Stimulated activated CD4-positive, alpha-beta T cell treated with anti-CD3 and anti-CD28 coated beads, Interleukin-1b, Interleukin-23, amount 100 ng/mL, for 1 hour (primary cell): ENCODE measurements at places on chromosomes 6 and 20.

GRCh38 chr6:98775205-98775604 lies 59.2 kb upstream of the POU3F2 start:
- DNase-seq = no peak

GRCh38 chr6:43170417-43170930 lies 595 bp upstream of the SRF start:
- DNase-seq = no peak

DNA sequence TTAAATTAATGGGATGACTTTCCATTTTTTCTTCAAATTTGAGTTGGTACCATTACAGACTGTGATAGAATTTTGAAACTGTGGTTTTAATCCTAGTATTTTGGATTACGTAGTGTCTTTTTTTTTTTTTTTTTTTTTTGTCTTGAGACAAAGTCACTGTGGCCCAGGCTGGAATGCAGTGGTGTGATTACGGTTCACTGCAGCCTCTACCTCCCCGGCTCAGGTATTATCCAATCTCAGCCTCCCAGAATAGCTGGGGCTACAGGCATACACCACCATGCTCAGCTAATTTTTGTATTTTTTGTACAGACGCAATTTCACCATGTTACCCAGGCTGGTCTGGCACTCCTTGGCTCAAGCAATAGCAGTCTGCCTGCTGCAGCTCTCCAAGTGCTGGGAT lies 87.1 kb downstream of the SOX4 start:
- no peak for DNase-seq

- no peak for DNase-seq
Measured at GRCh38 chr6:132063738-132064137, 112.6 kb upstream of the CCN2 start.

DNA sequence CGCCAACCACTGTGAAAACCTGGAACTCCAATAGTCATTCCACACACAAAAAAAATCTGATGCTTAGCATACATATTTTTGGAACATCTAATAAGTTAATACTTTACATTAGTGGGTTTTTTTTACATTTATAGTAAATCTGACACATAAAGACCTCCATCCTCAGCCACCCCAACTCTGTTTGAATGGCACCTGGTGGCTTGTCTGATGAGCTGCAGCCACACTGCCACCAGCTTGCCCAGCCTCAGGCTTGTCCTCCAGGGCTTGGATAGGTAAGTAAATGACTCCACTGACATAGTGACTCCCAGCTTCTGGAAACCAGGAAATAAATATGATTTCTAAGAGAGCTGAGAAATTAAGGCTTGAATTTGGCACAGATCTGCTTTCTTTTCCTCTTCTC lies 71.5 kb downstream of the ZNF133 start:
- no peak for DNase-seq

- DNase-seq = no peak
Measured at GRCh38 chr6:155561257-155561965, 105.8 kb upstream of the NOX3 start.

DNA sequence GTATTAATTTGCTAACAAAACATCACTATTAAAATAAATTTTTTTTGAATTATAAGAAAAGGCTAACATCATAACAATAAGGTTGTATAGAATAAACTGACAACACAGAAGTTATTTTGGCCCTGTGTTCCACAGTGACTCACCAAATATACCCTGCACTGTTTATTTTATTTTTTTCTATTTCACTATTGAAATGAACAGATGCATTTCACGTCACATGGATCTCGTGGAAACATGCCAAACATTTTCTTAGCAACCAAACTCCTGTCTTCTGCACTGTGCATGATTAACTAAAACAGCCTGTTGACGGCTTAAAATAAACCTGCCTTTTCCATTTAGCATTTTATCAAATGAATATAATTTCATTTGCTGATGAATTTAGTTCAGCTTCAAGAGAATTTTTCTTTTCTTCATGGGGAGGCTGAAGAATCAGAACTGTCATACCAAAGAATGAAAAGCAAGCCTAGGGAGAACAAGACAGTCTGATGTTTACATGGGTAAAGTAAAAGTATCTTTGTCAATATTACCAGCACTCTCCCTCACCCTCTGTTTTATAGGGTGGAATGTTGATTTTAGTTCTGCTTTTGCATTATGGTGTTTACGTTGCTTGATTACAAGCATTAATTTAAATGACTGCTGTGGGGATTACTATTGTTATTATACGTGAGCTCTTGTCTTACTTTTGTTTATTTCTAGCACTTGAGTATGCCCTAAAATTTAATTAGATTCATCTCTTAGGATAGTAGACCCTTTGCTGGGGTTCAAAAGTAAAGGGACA lies 115.3 kb downstream of the LCA5 start:
- DNase-seq = no peak

- DNase-seq = no peak
Measured at GRCh38 chr20:41483553-41483930, 116.9 kb upstream of the EMILIN3 start.

DNA sequence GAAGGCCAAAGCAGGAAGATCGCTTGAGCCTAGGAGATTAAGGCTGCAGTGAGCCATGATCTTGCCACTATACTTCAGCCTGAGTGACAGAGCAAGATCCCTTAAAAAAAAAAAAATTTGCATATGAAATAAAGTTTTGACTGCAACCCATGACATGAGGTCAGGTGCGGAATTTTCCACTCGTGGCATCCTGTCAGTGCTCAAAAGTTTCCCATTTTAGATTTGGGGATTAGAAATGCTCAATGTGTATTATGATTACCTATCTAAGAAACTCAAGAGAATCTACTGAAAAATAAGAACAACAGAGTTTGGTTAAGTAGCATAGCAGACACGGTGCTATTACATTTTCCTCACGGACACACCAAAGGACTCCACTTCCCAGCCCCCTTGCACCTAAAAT lies 11.7 kb downstream of the SLC23A2 start:
- DNase-seq = no peak

DNA sequence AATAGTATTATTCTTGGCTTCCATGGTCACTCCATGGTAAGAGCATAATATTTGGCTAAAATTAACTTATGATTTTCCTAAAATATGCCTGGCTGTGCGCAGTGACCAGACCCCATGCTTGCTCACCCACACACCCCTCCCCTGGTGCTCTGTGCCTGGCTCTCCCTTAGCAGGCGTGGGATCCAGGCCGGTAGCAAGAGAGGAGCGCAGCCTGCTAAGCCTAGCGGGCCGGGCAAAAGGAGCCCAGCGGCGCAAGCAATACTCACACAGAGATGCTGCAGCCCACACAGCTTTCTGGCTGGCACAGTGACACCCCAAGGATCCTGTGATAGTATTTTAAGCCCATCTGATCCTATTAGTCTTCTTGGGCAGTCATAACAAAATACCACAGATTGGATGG lies 79.8 kb upstream of the EYS start:
- no peak for DNase-seq

DNA sequence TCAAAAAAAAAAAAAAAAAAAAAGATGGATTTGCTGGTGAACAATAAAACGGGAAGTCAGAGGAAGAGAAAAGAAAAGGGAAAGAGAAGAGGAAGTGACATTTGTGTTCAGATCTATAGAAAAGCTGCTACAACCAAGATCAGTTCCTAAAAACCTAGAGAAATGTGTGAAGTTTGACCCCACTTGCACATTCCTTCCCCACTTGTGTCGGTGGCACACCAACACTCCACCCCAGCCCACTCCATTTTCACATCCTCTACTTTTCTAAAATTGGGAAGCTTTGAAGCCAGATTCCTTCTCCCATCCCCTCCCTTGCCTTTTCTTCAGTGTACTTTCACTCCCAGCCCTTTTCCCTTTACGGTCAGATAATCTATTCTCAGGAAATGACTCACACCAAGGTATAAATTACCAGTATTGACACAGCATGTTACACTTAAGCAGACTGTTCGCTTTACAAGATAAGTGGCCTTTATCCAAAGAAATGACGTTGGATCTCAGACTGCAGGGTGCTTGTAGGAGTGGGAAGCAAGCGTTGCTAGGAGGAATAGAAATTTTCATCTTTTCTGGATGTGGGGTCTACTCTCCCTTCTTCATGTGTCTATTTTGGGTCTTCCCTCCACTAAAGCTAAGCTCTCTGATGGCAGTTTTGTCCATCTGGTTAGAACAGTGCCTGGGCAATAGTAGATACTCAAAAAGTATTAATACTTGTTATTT lies 92.5 kb upstream of the ADGRF1 start:
- DNase-seq = no peak

DNA sequence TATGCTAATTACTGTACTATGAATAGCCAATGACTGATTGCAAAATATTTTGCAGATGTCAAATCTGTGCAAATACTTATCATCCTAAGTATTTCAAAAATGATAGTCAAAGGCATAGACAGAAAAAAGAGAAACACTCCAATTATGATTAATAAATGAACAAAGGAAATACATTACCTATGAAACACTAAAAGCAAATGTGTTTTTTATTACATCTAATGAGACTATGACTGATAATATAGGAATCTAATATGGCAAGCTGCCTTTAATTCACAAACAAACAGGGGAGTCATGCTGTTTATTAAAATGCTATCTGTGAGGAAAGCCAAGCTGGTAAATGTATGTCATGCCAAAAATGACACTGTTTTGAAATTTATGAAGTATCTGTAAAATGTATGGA lies 713.2 kb upstream of the NRSN1 start:
- no peak for DNase-seq

- DNase-seq = no peak
Measured at GRCh38 chr20:50313827-50314677, 123.4 kb downstream of the CEBPB start.

DNA sequence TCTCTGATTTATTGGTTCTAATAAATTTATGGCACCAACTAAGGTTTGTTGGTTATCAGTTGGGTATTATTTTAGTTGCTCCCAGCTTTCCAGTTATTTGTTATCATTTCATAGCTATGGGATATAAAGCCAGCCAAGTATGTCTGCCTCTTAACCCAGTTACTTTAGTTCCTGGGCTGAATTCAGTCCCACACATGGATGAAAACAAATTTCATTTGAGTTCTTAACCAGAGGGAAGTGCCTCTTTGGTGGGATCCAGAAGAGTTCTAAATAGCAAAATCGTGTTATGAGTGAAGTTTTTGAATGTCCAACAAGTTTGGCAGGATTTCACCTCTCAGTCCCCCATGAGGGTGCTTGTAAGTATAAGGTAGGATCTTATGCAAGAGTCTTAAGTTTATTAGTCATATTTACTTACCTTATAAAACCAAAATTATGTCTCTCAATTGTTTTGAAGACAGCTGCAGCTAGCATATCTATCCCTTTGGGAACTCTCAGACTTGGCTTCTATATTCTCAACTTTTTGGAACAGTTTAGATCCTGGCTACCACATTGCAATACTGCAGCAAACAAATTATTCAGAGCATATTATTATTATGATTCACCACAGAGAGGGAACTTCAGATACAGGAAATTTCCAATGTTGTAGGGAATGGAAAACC lies 683.6 kb downstream of the BCKDHB start:
- no peak for DNase-seq

DNA sequence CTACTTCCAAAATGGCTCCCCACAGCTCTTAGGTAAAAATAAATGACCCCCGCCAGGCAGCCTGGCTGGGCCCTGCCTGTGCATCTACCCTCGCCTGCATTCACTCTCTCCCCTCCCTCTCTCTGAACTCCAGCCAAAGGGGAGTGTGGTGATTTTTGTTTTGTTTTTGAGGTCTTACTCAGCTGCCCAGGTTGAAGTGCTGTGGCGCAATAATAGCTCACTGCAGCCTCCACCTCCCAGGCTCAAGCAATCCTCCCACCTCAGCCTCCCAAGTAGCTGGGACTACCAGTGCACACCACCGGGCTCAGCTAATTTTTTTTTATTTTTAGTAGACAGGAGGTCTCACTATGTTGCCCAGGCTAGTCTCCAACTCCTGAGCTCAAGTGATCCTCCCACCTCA lies 15.8 kb downstream of the NFATC2 start:
- DNase-seq = no peak

GRCh38 chr20:4108495-4109306 lies 93.3 kb upstream of the RNF24 start:
- no peak for DNase-seq

DNA sequence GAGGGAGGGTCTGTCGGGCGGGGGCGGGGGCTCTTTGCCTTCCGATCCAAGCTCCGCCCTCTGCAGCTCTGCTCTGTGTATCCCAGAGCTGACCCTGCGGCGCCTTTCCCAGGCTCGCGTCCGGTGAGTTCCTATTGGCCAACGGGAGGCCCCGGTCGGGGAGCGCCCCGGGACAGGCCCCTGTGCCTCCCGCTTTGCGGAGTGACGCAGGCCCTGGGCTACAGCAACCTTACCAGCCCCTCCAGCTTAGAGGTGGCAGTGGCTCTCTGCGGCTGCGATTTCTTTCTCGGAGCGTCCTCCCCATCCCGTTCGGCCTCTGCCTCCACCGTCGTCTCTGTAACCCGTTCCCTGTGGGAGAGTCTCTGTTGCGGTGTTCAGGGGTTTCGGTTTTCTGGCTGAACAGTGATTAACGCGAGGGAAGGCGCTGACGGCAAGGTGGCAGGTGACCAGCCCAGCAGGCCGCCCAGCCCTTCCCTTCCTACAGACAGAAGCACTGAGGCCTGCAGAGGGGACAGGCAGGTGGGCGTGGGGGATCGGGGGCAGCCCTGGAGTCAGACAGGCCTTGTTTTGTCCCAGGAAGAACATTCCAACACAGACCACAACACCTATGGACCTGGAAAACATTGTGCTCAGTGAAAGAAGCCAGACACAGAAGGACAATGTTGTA lies 18.1 kb upstream of the CEBPB start:
- no peak for DNase-seq

- no peak for DNase-seq
Measured at GRCh38 chr20:61619751-61620150, 367.7 kb downstream of the CDH4 start.

DNA sequence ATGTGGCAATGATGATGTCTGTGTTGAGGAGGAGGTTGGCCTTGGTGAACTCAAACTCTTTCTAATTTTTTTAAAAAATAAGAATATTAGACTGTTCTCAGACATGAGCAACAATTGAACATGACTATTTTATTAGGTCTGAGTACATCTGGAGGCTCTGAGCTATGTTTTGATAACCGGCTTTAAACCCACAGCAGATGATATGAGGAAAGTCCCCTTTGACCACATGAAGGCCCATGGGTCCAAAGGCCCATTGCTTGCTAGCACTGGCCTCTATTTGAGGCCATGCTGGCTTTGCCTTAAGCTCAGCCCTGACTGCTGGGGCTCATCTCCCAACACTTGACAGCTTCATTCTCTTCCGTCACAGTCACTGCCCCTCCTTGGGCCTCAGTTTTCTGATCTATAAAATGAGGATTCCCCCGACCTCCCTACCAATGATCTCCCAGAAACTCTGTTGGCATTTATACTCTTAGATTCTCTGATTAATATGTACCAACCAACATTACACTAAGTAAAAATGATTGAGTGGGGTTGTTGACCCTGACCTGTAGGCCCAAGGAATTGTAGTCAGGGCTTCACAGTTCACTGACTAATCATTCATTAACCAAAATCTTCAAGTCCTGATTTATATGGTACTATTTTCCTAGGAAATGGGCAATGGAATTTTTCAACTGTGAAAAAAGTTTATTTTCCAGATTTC lies 23.9 kb upstream of the TINAG start:
- no peak for DNase-seq

- no peak for DNase-seq
Measured at GRCh38 chr6:50819466-50819903, 814 bp downstream of the TFAP2B start.
